Activated CD8-positive, alpha-beta memory T cell treated with anti-CD3 and anti-CD28 coated beads for 24 hours (primary cell): ENCODE measurements at places on chromosomes 3 and 15.

- no peak for DNase-seq
These were observed 80.2 kb upstream of the FAM3D start for GRCh38 chr3:58746758-58747157.

GRCh38 chr15:44698641-44699040 is 12.5 kb downstream of the PATL2 start:
- DNase-seq = no peak

DNA sequence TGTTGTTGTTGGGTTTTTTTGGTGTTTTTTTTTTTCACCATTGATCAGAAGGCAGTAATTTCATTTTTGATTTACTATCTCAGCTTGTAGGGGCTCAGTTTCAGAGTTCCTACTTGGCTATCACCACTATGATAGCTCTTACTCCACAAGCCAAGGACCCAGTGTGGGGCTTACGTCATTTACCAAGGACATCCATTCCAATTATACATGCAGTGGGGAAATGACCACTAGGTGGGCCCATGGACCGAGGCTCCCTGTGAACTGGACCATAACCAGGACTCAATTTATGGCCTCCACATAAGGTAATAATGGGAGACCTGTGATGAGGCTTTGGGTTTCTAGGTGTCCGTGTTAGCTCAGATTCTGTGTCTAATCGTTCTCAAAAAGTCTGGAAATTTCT is 67.5 kb upstream of the CACNA1D start:
- no peak for DNase-seq

DNA sequence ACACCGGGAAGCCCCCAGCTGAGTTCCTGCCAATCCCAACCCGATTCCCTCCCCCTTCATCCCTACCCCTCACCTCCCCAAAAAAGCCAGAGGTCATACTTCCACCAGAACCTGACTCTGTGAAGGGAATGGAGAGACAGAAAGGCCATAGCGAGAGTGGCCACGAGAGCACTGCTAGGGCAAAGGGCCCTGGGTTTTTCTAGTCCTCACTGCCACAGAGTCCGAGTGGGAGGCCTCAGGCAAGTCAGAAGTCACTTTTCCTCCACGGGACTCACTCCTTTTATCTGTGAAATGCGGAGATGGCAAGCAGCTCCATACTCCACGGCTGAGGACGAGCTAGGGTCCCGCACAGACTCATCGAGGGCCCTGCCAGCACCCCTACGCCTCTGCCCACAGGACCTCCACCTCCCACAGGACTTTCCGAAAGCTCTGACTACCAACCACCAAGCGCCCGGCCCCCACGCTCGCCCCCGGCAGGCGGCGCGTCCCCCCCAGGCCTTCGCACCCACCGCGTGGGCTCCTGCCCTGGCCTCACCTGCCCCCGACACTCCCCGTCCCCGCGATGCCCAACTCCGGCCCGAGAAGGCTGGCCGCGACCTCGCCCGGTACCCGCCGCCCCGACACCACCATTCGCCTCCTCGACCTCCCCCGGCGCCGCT is 792 bp downstream of the ATP13A3 start:
- peak; percentile 81 for DNase-seq

DNA sequence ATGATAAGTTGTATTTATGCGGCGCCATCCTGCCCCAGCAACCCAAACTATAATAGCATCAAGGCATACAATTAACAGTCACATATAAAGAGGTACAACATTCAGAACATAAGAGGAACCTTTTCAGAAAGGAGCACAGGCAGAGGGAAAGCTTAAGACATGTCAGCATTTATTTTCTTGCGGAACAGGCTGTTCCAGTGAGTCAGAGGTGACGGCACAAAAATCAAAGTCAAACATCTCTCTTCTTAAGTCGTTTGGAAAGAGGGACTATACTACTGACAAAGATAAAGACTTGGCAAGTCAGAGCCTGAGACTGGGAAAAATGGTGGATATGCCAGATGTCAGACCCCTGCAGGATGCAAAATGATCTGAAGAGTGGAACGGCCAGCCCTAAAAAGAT is 128.4 kb downstream of the CTNNB1 start:
- no peak for DNase-seq

GRCh38 chr3:78098367-78098766 is 1058.5 kb downstream of the ROBO2 start:
- DNase-seq = no peak

DNA sequence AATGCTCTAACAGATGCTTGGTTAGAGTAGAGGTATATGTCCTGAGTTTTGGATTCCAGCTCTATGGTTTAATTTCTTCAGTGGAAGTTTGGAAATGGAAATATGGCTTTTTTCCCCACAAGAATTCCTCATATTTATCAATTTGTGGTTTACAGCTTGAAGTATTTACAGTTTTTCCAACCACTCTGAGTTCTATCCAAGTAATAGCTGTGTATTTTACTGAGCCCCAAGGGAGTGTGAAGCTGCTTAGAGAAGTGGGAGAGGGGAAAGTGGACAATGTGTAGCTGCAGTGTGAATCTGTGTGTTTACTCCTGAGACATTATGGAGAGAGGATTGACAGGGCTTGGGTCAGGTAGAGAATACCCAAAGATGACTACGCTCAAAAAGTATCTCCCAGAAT is 54.5 kb downstream of the NEK11 start:
- no peak for DNase-seq

- DNase-seq = peak; percentile 68
These were observed at the start of gene LTK for GRCh38 chr15:41513506-41514227. LTK (minus strand) TSS chr15:41513827; CDS start chr15:41513709, 118 bp downstream.

DNA sequence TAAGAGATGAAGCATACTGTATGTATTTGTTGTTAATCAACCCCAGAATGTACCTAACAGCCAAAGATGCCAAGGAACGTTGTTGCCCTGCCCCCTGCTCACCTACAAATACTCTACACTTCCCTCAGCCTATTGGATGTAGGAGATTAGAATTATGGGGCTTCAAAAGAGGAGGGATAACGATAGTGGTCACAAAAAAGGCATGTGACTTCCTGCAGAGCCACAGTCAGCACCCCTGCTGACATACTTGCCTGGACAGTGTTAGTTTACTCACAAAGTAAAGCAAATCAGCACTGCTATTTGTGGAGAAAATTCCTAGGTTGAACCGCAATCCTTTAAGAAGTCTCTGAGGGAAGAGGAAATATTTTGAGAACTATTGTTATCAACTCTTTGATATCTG is 37.9 kb downstream of the PARP15 start:
- no peak for DNase-seq

DNA sequence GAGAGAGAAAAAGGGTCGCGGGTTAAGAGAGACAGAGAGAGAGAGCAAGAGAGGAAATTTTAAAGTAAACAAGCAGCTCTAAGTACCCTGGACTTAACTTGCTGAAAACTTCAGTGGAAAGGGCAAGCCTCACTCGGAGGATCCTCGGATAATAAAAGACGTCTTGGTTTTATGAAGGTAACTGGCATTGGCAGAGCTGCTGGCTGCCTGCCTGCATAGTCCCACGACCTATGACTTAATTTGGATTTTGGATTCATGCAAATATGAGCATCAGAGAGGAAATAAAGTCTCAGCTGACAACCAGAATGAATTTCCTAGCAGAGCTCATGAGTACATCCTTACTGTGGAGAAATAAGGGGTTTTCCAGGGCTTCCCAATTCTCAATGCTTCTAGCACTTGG is 95.1 kb upstream of the PDZRN3 start:
- DNase-seq = no peak

DNA sequence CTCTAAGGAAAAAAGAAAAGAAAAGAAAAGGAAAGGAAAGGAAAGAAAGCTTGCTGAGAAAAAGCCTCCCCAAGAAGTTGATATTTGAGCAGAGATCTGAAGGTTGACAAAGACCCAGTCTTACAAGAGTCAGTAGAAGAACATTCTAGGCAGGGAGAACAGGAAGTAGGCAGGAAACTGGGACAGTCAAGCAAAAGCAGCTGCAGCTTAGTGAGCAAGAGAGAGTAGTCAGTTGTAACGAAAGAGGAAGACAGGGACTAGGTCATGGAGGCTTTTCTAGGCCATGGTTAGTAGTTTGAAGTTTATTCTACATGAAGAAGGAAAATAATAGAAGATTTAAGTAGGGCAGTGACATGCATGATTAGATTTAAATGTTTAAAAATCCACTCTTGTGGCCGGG is 31.8 kb upstream of the KLHL6 start:
- no peak for DNase-seq

DNA sequence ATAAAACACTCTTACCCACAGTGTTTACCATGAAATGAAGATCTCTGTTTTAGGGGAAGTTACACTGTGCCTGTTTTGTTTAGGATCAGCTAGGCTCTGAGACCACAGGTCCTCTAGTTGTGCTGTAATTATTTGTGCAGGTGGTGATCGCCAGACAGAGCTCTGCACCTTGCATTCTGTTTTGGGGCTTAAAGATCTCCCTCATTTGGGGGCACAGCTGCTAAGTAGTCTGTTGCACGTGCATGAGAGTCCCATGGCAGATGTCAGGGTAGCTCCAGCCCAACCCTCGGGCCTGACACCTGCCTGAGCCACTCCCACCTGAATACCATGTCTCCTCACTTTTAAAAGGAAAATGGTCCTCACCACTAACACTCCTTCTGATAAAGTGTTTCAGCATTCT is 12.4 kb downstream of the C3orf20 start:
- no peak for DNase-seq

- DNase-seq = peak; percentile 80
These were observed 17.6 kb downstream of the C15orf62 start for GRCh38 chr15:40787344-40787841.

DNA sequence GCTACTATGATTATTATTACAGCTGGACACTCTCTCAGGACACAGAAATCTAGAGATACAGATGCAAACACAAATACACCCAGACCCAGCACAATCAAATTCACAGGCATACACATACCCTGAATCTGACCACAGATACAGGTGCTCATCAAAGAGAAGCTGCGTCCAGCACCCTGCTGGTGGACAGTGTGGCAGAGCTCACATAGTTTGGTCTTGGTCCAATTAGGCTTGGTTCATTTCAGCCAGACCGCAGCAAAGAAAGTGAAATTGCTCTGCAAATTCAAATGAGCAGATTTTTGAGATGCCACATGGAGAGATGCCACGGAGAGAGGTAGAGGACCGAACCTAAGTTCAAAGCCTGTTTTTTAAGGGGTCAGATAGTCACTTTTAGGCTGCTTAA is 55.6 kb downstream of the ANAPC13 start:
- no peak for DNase-seq
